H7 (cell line): ENCODE measurements at places on chromosomes 6 and 20. TPM values are rescaled to one million over a fixed set of nuclear protein-coding genes. Genes with fewer than 3 reads are reported as not detected.

The PRL gene
- total RNA-seq = not detected in 2 replicates

- no peak for DNase-seq
These were observed 29.4 kb downstream of the PHACTR3 start for GRCh38 chr20:59633656-59634251.

- DNase-seq = no peak
These were observed 174.5 kb downstream of the MRPL14 start for GRCh38 chr6:43952746-43953145.

DNA sequence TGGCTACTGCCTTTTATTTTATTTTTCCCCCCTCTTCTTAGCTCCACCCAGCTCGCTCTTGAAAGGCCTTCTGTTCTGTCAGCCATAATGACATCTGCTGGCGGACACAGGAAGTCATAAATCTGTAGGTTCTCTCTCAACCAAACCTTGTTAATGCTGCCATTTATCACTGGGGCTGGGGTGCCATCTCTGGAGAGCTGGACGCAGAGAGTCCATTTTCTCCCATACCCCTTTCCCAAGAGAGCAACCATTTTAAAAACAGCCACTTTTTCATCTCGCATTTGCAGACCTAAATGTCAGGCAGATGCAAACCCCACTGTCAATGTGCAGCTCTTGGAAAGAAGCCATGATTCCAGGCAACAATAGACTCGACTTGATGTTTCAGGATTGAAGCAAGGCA lies 13.0 kb upstream of the TSHZ2 start:
- DNase-seq = no peak

- DNase-seq = peak; percentile 97
These were observed at the start of gene ACSS2 for GRCh38 chr20:34876406-34877282. Gene ACSS2 (plus strand): TSS chr20:34876612. CDS start chr20:34876646, 34 bp downstream.

GRCh38 chr6:110180228-110181008 lies at the start of gene CDC40:
Gene CDC40 (plus strand): TSS chr6:110180427. CDS start chr6:110180445, 18 bp downstream.
- peak; percentile 61 for DNase-seq

DNA sequence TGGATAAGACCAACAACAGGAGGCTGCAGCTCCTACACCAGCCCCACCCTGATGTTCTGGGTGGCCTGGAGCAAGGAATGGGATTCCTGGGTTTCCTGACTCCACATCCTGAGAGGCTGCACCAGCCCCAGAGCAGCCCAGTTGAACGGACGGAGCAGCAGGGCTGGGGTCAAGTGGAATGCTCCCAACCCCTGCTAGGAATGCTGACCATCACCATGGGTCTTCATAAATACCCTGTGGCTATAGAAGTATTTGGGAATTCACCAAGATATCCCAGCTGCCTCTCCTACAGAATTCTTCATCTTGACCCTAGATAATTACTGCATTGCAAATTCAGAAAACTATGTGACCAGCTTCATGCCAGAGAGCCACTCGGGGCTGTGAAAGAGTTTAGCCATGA lies 180.3 kb downstream of the THBS2 start:
- no peak for DNase-seq
